Head of caudate nucleus (tissue), 42 donors: ENCODE measurements at places on chromosomes 13 and 19.

DNA sequence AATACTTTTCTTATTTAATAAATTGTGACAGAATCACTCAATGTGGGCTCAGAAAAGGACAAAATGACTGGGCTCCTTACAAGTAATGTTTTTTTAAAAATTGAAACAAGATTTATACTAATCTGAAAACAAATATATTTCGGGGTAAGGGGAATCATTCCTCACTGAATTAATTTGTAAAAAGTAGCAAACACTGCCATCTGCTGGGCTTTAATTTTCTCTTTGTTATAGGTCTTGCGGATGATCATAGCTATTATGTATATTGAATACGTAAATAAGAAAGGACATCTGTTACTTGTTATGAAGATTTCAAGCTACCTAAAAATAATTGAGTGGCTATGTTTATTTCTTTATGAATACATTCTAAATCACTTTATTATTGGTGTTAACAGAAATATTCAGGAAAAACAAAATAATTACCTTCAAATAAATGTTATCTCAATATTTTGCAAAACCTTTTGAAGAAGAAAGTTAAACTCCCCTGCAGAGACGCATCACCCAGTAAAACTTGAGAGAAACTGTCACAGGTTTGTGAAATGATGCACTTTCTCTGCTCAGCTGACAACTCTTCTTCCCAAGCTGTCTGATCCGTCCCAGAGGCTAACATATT lies 17.8 kb upstream of the ENOX1 start:
- peak; percentile 81 for DNase-seq

- no peak for DNase-seq
These were observed 3.7 kb upstream of the ZNF329 start for GRCh38 chr19:58154287-58154678.

DNA sequence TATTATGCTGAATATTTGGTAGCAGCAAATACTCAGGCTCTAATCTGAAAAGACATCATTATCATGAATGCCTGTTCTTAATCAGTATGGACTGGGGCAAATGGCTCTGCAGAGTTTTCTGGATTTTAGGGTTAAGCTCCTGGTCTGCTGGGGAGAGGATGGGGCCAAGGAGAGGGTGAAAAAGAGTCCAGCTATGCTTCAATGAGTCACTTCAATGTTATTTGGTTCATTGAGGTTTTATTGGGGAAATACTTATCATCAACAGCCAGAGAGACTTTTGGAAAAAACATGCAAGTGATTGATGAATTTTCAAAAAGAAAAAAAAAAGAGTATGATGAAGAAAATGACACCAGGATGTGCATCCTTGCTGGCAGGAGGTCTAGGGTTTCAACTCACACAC lies 278.3 kb downstream of the UQCRFS1 start:
- DNase-seq, result no peak

- DNase-seq, result peak; percentile 64
These were observed 40.3 kb downstream of the RCBTB2 start for GRCh38 chr13:48492470-48493065.

- peak; percentile 56 for DNase-seq
These were observed 4.3 kb downstream of the BBC3 start for GRCh38 chr19:47226426-47227351.

GRCh38 chr19:29658221-29658991 lies 6.9 kb upstream of the PLEKHF1 start:
- DNase-seq, result no peak

DNA sequence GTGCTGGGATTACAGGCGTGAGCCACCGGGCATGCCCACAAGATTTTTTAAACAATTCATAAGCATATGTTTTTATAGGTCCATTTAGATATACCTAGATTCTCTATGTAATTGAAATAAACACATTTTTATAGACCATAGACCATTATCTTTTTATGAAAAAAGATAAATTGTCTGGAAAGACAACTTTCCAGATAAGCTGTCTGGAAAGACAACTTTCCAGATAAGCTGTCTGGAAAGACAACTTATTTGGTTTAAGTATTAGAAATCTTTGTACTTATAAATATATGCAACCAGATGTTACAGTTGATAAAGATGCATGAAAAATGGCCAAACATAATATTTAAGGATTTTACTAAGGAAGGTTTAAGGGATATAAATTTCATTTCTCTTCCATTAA lies 538.5 kb downstream of the GPC6 start:
- no peak for DNase-seq

GRCh38 chr19:34559045-34559444 lies 77.5 kb downstream of the WTIP start:
- DNase-seq, result no peak

DNA sequence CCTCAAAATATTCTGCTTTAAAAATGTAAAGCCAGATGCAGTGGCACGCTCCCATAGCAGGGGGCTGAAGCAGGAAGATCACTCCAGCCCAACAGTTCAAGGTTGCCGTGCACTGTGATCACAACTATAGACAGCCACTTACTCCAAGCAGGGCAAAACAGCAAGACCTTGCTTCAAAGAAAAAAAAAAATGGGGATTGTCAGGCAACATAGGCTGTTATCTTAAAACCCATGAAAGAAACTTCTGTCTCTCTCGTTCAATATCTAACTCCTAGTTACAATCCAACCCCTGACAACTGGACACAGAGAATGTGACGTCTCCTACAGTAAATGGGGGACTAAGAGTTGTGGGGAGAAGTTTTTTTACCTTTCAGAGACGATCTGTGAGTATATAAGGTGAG lies 17.4 kb downstream of the ELF1 start:
- no peak for DNase-seq

- DNase-seq, result no peak
These were observed 564.1 kb downstream of the EFNB2 start for GRCh38 chr13:105971312-105971711.

DNA sequence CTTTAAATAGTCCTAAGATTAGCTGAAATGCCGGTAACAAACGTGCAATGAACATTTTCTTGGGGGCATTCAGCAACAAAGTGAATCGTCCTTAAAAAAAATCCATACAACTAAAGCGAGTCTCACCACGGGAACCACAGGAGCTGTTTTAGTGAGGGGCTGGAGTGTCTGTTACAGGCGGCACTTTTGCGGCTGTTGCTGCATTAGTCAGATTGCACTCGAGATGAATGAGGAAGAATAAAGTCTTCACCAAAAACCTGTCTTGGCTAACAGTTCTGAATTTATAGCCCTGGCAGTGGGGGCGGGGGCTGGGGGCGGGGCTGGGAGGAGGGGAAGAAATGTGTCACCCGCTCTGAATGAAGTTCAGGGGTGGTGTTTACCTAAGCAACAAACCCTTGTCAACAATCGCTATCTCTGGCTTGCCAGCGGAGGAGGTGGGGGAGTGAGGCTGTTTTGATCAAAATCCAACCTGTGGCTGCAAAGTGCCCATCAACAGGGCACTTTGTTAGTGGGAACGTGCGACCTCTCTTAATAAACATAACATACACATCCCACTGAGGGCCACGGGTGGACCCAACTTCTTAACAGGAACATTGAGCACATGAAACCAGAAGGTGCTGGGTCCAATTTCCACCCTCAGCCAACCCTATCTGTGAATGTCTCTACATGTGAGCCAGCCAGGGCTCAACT lies 44.5 kb downstream of the RFX2 start:
- DNase-seq, result peak; percentile 14

DNA sequence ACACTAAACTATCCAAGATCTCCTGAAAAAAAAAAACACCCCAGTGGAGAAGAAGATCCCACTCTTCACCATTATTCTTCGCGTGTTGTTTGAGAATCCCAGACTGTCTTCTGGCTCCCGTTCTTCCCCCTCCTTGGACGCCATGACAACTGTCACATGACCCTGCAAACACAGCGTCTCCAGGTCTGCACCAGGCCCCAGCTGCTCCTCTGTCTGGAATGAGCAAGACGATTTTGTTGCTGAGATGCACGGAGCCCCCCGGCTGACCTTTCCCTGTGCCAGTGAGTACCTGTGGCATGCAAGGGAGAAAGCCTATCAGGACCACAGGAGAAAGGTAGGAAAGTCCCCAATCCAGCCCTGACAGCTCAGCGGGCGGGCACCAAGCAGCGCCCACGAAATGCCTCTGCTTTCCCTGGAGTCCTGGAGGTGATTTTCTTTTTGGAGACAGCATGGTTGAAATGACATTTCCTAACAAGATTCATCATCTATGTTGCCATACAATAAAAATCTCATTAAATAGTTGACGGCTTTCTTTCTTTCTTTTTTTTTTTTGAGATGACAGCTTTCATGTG lies at the start of gene CFAP97D2:
Gene CFAP97D2 (plus strand): TSS at position 171 of the 572 bp plus-strand sequence. CDS start 74 bp downstream, at position 245.
- no peak for DNase-seq

- no peak for DNase-seq
These were observed 33.4 kb downstream of the SPRY2 start for GRCh38 chr13:80307401-80307987.

DNA sequence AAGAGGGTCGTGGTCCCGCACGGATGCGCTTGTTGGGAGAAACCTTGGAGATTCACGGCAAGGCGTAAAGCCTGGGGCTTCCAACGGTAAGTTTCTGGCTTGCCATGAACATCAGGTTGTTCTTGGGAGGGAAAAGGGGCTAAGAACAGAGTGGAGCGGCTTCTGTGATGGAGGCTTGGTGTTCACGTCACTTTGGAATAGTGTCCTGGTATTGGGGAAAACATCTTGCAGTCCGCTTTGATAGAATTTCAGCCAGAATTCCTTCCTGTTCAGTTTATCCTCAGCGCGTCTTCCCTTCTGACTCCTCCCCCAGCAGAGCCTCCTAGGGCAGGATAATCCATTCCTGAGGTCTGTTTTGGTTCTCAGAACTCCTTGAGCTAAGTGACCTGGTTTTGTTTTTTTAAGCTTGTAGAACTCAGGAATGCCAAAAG lies 2.0 kb downstream of the KCTD15 start:
- no peak for DNase-seq

GRCh38 chr19:42172261-42172660 lies 40.0 kb upstream of the POU2F2 start:
- DNase-seq, result no peak

DNA sequence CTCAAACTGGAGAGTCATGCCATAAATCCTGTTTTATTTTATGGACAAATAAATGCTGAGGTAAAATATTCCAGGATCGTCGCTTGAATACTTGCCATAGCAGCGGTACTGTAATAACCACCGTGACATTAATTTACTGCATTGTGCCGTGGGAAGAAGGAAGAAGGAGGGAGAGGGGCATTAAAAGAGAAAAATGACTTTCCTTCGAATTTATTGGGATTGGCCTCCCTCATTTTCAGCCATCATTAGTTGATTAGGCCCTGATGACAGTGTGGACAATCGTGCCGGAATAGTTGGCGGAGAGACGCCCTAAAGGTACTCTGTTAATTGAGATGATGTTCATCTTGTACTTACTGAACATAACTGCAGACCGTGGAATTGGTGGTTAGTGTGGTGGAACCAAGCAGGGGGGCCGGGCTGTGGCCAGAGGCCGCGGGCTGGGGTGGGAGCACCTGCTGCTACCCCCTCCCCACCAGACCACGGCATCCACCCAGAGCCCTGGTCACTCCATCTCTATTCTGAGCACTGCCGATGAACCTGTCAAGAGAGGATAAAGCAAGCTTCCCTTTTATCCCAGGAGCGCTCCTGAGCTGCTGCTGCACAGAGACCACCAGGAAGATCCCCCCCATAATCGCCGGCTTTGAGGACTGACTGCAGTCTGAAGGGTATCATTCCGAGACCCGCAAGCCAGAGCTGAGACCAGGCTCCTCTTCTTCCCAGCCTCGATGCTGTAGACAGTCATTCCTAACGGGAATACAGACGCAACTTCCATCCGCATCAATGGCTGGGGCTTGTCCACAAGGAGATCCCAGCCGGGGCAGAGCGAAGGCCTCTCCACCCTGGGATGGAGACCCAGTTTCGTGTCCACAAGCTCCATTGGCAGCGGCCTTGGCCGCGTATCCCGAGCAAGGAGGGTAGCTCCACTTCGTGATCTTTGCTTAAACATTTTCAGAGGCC lies 168.3 kb upstream of the TSHZ3 start:
- DNase-seq, result no peak

- no peak for DNase-seq
These were observed 54.2 kb downstream of the GPR12 start for GRCh38 chr13:26706381-26706780.

DNA sequence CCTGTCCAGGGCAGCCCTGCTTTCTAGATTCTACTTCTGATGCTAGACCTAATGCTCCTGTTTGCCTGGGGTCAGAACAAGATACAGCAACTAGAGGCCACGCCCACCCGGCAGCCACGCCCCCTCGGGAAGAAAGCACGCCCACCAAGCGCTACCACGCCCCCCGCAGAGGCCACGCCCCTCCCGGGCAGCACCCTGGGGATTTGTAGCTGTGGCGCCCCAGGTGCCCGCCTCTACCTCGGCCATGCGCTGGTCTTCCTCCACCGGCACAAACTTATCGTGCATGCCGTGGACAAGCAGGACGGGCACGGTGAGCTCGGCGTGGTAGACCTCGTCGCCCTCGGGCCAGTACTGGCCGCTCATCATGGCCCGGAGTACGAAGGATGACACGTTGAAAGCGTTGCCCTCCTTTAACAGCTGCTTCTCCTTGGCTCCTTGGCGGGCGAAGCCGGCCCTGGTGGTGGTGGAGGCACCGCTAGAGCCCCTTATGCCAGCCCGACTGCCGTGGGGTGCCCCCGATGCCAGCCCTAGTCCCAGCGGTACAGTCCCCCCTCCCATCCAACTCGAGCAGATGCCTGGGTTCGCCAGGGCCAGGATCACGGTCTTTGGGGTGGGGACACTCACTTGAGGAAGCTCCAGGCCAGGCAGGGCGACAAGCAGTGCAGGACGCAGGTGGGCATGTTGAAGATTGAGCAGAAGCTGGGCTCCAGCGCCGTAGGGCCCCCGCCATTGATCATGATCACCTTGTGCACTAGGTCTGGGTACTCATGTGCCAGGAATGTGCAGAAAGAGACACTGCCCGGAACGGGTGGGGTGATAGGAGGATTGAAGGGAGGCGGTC lies 9.0 kb downstream of the ABHD8 start:
- no peak for DNase-seq

DNA sequence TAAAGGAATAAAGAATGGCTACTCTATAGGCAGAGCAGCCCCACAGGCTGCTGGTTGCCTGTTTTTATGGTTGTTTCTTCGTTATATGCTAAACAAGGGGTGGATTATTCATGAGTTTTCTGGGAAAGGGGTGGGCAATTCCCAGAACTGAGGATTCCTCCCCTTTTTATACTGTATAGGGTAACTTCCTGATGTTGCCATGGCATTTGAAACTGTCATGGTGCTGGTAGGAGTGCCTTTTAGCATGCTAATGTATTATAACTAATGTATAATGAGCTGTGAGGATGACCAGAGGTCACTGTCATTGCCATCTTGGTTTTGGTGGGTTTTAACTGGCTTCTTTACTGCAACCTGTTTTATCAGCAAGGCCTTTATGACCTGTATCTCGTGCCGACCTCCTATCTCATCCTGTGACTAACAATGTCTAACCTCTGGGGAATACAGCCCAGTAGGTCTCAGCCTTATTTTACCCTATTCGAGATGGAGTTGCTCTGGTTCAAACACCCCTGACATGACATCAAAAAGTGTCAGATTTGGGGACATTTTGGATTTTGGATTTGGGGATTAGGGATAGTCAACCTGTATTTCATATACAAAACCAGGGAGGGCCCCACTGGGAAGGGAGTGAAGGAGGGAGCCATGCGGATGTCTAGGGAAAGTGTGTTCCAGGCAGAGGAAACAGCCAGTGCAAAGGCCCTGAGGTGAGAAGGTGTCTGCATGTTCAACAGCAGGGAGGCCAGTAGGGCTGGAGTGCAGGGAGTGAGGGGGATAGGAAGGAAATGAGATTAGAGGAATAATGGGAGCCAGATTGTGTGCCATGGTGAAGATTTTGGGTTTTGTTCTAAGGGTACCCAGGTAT lies 10.9 kb downstream of the FXYD5 start:
- DNase-seq, result no peak
